ENCODE measurements at places on chromosomes 11 and 22.

DNA sequence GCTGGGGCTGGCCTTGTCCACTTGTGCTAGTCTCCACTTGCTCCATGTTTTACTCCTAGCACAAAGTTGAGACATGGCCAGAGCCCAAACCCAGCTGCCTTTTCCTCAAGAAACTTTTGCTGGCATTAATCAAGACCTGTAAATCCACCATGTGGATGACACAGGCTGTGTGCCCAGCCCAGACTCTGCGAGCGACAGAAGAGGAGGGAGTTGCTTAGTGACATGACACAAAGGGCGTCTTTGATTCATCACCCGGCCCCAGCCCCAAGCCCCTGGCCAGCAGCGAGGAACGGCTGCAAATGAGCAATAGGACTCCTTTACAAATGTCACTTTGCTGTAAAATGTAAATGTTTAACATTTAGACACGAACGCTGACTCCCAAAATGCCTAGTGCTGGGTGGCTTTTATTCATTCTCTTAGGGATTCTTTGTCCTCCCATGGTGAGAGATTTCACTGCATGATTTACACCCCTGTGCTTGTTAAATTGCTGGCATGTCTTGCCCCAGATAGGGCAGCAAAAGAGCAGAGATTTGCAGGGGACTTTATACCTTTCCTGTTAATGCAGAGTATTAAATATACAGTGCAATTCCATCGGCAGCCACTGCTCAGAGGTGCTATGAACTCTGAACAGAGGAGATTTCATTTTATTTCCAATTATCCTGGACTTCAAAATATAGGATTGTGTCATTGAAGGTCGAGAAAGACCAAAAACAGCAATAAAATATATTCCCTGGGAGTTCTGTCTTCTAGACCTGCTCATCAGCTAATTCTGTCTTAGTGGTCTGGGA lies 263.6 kb upstream of the NCAM1 start:
- DNase-seq: no peak

DNA sequence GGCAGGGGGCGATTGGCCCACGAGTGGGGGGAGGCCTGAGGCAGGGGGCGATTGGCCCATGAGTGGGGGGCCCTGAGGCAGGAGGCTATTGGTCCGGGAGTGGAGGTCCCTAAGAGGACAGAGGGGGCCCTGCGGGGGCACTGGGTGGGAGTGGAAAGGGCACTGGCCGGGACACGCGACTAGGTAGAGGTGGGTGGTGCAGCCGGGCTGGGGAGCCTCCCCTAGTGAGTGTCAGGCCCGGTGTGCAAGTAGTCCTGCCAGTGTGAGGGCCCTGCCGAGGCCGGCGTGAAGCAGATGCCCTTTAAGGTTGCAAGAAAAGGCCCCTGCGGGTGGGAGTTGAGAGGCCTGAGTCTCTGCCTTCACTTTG lies 909 bp upstream of the BRD1 start:
- DNase-seq: no peak

DNA sequence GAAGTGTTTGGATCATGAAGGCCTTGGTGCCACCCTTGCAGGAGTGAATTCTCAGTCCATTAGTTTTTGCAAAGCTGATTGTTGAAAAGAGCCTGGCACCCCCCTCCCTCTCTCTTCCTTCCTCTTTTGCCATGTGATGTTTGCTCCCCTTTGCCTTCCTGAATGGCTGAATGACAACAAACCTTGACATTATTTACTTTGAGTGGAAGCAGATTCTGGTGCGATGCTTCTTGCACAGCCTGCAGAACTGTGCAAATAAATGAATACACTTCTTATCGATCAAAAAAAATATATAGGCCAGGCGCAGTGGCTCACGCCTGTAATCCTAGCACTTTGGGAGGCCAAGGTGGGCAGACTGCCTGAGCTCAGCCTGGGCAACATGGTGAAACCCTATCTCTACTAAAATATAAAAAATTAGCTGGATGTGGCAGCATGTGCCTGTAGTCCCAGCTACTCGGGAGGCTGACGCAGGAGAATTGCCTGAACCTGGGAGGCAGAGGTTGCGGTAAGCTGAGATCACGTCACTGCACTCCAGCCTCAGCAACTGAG lies 2.0 kb upstream of the NARS2 start:
- DNase-seq: no peak

DNA sequence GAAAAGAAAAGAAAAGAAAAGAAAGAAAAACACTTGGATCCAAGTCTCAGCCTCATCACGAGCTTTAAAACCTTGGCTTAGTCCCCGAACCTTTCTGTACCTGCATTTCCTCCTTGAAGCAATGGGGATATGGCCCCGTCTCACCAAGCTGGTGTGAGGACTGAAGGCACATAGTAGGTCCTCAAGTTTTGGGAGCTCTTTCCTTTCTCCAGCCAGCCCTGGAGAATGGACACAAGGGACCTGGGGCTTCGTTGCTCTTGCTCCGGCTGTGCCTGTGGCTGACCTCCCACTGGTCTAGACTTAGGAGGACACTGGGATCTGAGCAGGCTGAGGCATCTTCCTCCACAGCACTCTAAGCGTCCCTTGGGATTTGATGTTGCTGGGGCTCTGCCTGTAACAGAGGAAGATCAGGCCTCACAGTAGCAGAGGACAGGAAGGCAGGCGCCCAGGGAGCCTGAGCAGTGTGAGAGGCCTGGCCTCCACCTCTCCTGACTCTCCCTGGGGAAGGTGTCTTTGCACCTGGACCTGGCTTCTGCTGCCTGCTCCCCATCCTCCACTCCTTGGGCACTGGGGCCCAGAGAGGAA lies 32.8 kb downstream of the KCNC1 start:
- no peak for DNase-seq

DNA sequence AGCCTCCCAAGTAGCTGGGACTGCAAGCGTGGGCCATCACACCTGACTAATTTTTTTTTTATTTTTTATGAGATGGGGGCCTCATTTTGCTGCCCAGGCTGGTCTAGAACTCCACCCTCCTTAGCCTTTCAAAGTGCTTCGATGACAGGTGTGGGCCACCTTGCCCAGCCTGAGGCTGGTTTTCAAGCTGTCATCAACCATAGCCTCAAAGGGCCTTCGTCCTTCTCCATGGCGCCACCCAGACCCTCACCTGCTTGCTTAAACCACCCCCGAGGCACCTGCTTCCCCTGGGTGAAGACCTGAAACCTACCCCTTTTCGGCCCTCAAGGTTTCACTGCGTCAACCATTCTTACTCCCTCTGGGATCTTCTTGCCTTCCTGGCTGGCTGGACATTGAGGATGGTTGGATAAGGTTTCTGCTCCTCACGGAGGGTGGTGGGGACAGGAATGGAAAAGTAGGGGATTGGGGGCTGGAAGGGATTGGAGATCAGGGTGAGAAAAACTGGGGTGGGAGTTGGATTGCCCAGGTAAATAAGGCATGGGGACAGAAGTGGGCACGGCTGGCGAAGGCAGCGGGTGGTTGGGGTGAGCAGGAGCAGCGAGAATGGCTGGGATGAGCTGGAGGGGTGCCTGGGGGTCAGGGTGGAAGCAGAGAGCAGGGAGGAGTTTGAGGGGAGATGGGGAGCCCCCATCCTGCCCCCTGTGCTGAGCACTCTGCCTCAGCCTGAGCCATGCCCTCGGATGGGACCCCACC lies 2.8 kb upstream of the ACR start:
- DNase-seq: no peak

- DNase-seq: peak; percentile 66
Observed at GRCh38 chr11:119518746-119519730, 96.1 kb upstream of the THY1 start.

- peak; percentile 16 for DNase-seq
Observed at GRCh38 chr11:60914633-60915247, 782 bp downstream of the TMEM109 start.

DNA sequence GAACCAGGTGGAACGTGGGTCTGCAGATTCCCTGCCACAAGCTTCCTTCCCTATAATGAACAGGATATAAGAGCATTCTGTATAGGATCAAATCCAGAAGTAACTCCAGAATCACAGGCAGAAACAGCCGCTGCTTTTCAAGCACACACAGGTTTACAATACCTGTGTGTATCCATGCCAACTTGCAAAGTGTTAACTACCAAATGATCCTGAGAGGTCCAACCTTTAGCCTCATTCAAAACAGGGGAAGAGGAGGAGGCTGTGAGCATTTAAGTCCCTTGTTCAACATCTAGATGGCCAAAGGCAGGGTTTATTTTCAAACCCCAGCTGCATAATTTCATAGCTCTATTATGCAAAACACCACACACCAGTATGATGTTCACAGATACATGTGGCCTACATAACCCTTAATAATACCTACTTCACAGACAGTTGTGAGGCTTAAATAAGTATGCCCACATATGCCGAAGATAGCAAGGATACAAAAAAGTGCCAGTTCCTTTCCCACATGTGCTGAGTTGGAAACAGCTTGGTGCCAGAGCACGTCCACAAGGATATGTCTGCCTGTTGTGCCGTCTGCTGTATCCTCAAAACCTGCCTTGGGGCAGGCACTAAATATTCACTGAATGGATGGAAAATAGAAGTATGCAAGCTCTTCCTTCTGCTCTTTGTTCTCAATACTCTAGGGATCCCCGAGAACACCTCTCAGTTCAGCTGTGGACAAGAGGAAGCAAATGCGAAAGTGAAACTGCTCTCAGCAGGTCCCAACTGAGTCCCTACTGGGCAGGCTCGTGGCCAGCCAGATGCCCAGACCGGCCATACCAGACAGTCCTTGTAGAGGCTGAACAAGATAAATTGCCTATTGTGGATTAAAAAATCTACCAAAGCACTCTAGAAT lies 66.8 kb downstream of the LARGE1 start:
- peak; percentile 21 for DNase-seq

GRCh38 chr11:60625262-60625661 lies 74.2 kb upstream of the MS4A8 start:
- DNase-seq: peak; percentile 30

- DNase-seq: no peak
Observed at GRCh38 chr22:49685116-49685515, 142.6 kb downstream of the BRD1 start.

GRCh38 chr11:46914363-46914762 lies 4.0 kb downstream of the LRP4 start:
- peak; percentile 54 for DNase-seq

GRCh38 chr22:43039800-43040199 lies 24.9 kb upstream of the PACSIN2 start:
- no peak for DNase-seq

- peak; percentile 25 for DNase-seq
Observed at GRCh38 chr11:131504199-131504949, 134.0 kb downstream of the NTM start.

- peak; percentile 41 for DNase-seq
Observed at GRCh38 chr11:17985517-17985916, 27.3 kb downstream of the SERGEF start.

GRCh38 chr11:35675901-35676610 lies 13.5 kb downstream of the TRIM44 start:
- DNase-seq: no peak

- no peak for DNase-seq
Observed at GRCh38 chr11:76610371-76610770, 60.2 kb downstream of the LRRC32 start.

DNA sequence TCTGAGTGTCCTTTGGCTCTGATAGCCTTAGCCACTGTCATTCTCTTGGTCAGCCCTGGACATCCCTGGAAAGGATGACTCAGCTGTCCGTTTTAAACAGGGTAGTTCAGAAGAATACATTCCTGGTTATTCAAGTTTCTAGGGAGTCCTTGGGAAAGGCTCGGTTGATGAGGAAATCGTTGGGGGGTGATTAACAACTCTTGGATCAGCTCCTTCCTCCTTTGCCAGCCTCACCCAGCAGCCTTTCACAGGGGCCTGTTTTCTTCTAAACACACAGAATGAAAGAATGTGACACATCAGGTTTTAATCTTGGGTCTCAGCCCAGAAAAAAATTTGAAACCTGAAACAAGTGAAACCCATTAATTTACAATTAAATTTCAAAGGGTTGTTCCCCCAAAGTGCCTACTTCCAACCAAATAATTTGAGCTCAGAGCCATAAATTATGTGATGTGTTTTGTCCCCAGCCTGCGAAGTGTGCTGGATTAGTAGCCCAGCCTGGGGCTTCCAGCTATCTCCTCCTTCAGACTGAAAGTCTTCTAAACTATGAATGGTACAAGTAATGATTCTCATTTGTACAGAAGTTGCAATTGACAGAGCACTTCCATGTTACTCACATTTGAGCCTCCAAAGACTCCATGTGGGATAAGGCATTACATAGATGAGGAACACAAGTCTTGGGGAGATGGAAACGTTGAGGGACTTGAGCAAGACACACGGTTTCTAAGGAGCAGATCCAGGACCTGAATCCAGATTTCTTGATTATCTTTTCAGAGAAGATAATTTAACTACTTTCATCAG lies 19.3 kb upstream of the MRGPRX2 start:
- DNase-seq: peak; percentile 89

DNA sequence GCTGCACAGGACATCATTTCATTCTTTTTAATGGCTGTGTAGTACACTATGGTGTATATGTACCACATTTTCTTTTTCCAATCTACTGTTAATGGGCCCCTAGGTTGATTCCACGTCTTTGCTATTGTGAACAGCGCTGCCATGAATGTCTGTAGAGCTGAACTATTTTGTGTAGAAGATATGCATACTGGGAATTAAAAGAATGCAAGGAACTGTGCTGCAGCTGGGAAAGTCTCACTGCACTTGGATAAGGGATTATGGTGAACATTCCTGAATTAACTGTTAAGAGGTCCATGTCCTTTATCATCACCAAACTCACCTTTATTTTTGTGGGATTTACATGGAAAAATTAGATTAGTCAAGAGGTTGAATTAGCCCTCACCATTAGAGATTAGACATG lies 224.7 kb downstream of the SNX19 start:
- DNase-seq: no peak

DNA sequence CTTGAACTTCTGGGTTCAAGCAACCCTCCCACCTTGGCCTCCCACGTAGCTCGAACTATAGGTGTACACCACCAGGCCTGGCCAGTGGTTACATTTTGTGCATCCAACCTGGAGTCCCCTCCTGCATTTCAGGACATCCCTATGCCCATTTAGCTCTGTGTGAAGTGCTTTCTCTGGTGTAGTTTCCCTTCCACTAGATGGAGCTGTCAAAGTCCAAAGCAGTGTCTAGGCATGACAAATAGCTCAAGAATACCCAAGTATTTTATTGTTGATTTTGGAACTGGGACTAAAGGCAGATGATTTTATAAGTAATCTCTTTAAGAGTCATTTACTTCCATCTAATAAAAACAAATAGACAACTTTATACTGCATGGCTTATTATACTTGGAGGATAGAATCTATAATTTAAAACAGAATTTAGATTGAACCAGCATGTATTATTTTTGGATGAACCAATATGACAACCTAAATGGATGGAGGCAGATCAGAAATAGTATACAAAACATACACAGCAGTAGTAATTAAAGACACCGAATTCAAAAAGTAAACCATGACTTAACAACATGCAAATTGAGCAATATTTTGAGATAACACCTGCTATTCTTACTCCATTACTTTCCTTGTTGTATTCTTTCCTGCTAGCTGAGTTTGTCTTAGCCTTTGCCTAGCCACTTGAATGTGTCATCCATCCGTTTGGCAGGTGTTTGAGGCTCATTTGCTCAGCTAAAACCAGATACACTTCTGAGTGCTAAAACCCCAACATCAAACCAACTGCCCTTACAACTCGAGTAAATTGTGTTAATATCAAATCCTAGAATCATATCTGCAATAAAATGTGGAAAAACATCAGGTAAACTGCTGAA lies 37.7 kb downstream of the EIF4ENIF1 start:
- DNase-seq: peak; percentile 54
